Progenitor cell of endocrine pancreas (in vitro differentiated cells): ENCODE measurements at places on chromosomes 3 and 15.

DNA sequence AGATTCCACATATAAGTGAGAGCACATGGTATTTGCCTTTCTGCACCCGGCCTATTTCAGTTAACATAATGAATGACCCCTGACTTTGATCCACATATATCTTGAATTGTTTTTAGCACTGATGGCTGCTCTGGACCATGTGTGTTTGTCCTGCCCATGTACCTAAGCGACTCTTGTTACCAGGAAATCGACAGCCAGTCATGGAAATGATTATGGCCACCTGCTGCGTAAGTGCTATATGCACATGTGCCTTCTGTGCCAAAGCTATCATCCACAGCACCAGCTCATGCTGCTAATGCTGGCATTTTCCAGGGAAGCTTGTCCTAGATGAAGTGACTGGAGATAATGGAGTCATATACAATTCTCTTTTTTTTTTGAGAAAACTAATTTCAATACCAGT is 103.7 kb downstream of the PEX5L start:
- no peak for DNase-seq

GRCh38 chr15:62568004-62568403 is 402.9 kb upstream of the C2CD4B start:
- no peak for DNase-seq

DNA sequence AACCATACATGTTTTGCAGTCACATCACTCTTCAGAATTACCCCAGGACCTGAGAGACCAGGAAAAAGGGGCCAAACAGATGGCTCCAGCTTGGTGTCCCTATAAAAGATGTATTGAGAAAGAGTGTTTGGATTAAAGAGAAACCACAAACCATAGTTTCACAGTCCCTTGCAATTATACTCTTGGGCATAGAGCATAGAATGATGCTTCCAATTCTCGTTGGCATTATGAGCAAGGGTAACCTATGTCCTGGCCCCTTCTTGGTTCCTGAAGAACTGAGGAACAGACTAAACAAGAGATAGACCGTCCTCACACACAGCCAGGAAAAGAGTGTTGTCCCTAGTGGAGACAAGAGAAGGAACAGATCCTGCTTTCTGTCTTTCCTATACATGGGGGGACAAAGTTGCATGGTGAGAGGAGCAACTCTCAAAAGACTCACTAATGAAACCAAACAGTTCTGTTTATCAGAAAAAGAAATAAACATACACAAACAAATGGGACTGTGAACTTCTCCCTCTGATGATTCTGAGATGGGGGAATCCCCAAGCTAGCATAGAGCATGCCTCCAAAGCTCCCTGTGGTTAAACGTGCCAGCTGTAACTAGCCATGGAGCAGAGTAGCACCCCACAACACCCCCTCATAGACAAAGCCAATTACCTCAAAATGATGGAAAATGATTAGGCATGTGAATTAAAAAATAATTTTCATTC is 908.6 kb downstream of the NTRK3 start:
- DNase-seq = no peak

- DNase-seq = no peak
Observed at GRCh38 chr3:187735837-187736236, 9.4 kb downstream of the BCL6 start.

DNA sequence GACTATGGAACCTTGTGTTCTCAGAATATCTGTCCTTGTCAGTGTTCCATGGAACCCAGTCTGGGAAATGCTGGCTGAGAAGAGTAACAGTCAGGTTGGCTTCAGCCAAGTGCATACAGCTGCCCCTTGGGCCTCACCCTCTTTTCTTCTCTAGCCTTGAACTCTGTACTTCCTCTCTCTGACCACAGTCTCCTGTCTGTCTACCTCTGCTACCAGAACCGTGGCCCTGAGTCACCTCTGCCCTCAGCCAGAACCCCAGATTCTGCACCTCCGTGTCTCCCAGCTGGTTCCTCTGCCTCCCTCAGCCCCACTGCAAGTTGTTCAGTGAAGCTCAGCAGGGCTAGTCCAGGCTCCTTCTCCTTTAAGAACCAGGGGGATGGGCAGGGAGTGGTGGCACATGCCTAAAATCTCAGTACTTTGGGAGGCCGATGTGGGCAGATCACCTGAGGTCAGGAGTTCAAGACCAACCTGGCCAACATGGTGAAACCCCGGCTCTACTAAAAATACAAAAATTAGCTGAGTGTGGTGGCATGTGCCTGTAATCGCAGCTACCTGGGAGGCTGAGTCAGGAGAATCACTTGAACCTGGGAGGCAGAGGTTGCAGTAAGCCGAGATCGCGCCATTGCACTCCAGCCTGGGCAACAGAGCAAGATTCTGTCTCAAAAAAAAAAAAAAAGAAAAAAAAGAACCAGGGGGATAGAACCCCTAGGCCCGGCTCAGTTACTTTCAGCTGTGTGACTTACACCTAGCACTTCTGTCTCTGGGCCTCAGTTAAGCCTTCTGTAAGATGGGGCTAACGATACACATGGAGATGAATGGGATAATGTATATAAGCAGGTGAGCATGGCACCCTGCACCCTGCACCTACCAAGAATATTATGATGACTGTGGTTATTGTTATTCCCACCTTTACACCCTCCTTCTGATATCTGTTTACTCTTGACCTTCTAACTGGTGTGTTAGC is 24.3 kb upstream of the TATDN2 start:
- no peak for DNase-seq
